ENCODE measurements at places on chromosomes 1 and 21.

DNA sequence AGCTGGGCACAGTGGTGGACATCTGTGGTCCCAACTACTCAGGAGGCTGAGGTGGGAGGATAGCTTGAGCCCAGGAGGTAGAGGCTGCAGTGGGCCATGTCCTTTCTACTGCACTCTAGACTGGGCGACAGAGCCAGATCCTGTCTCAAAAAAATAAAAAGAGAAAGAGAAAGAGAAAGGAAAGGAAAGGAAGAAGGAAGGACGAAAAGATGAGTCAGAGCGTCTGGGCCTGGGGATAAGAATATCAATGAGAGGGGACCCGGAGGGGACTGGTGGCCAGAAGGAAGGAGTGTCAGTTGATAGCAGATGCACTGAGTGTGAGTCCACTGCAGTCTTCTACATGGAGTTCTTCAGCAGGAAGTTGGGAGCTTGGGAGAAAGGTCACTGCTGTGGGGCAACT, 75.6 kb downstream of the SYT6 start:
- no peak for DNase-seq

GRCh38 chr1:3399732-3400131, 54.7 kb upstream of the ARHGEF16 start:
- no peak for DNase-seq

- no peak for DNase-seq
These were observed 6.4 kb upstream of the EPHA2 start for GRCh38 chr1:16162163-16162822.

- DNase-seq = peak; percentile 8
These were observed 13.5 kb upstream of the OR2G2 start for GRCh38 chr1:247574664-247575063.
